ENCODE measurements at places on chromosomes 13 and 19. TPM values are rescaled to one million over a fixed set of nuclear protein-coding genes. Genes with fewer than 3 reads are reported as not detected.

The GIPC3 gene
- polyA plus RNA-seq: 1.6 TPM

The SMIM7 gene
- polyA plus RNA-seq: 50.4 TPM

The CEBPA gene
- 11.3 TPM for polyA plus RNA-seq

The PSMD8 gene
- 124 TPM for polyA plus RNA-seq

The CASP14 gene
- polyA plus RNA-seq: 0.12 TPM

The IZUMO4 gene
- polyA plus RNA-seq: 2.0 TPM

The LRRC63 gene
- polyA plus RNA-seq: 0.06 TPM

The CTXN1 gene
- polyA plus RNA-seq: 2.9 TPM

The SOX21 gene
- polyA plus RNA-seq: 2.5 TPM

DNA sequence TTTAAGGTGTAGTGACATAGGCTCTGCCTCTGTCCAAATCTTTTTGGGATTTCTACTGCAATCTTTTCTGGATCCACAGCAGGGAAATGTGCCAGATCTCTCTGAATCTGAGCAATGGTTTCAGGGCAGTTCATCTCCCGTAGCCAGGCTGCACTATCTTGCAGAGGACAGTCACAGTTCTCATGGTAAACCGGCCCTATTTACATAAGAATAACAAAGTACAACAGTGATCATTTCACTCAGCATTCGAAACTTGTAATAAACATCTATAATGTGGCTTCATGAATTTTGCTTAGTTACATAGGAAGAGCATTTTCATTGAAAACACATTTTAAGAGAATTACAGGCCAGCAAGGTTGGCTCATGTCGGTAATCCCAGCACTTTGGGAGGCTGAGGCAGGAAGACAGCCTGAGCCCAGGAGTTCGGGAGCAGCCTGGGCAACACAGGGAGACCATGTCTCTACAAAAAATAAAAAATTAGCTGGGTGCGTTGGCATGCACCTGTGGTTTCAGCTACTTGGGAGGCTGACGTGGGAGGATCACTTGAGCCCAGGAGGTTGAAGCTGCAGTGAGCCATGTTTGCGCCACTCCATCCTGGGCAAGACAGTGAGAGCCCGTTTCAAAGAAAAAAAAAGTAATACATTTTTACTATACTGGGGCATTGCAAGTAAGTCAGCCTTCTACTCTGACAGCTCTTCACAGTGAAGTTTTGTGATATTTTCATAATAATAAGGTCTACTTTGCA lies 5.0 kb downstream of the POGLUT2 start:
- DNase-seq: no peak

DNA sequence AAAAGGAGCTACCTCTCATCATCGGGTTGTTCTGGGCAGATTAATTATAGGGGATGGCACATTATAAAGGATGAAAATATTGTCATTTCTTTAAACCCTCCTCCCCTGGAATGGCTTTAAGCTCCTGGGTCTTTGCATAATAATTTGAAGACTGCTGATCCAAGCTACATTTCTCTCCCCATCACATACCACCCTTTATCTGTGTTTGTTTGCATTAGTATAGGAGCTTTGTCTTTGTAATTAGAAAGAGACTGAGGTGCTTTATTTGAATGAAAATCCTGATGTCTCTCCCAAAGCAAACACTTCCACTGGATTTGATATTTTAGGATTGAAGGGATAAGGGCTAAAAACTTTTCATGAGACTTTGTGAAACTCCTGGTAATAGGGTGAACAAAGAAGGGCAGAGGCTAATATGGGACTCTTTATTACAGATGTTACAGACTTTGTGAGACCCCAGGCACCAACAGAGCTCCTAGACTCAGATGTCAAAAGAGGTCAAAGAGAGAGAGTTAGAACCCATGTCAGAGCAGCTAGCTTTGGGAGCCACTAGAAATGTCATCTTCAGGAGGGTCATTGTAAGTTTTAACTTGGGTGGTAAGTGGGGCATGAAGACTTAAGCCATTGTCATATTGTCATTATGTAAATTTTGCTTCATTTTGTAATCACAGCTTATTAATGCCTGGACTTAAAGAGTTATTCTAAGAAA lies 75.3 kb upstream of the RXFP2 start:
- DNase-seq: no peak

DNA sequence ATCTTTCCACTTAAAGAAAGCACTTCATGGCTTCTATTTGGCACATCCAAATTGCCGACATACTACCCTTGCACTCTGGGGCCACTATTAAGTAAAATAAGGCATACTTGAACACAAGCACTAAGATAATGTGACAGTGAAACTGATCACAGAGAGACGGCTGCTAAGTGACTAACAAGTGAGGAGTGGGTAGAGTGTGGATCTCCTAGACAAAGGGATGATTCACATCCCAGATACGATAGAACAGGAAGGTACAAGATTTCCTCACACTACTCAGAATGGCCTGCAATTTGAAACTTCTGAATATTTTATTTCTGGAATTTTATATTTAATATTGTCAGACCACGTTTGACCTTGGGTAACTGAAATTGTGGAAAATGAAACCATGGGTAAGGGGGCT lies 1721.8 kb upstream of the SPRY2 start:
- DNase-seq: no peak

DNA sequence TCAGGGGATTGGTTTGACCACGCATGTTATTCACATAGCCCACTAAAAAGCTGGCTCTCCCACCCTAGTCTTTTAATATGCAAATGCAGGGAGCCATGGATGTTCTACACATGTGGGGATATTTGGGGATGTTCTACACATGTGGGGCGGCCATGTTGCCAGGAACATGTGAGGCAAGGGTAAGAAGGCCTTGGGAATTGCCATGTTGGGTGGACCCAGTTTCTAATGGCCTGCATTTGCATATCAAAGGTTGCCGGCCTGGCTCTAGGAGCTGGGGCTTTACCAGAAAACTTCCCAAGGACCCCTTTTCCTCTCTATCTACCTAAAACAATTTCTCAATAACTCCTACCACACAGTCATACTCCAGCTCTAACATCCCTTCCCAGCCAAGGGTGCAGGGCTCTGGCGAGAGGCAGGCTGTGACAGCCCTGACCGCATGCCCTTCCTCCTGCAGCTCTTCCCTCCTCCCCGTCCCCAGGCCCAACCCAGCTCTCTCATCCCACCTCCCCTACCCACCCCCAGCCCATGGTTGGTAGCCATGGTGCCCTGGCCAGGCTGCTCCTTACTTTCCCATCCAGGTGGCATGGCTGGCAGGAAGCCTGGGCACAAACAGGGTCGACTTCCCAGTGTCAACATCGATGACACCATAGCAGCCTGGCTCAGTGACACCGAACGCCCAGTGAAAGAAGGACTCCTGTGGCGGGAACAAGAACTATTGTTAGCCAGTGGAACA lies 11.0 kb downstream of the PEPD start:
- no peak for DNase-seq

- no peak for DNase-seq
Observed at GRCh38 chr13:46909042-46909441, 12.2 kb upstream of the HTR2A start.

- DNase-seq: no peak
Observed at GRCh38 chr13:92649140-92649813, 577.3 kb upstream of the GPC6 start.

DNA sequence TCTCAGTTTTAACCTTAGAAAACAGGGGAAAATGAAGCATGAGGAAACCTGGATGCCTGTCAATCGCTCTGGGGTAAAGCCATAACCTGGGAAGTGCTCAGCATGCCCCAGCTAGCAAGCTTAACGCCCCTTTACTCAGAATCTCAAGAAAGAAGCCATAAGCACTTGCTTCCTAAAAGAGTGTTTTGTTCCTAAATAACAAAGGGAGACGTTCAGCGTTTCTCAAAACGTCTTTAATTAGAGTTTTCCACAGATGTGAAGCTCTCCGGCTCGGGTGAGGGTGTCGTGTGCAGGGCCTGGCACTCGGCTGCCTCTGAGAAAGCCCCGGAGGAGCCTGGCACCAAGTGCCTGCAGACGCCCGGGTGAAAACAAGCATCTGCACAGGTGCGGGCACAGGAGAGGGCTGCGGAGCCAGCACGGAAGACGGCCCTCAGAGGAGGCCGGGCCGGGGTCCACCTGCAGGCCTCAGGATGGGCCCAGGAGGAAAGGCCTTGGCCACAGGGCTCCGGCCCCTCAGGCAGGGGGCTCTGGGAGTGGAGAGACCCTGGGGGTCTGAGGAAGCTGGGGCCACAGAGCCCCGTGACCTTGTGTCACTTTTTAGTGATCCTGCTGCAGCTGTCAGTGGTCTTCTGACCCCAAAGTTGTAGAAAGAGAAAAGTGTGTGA lies 6.2 kb downstream of the GAS6 start:
- no peak for DNase-seq

DNA sequence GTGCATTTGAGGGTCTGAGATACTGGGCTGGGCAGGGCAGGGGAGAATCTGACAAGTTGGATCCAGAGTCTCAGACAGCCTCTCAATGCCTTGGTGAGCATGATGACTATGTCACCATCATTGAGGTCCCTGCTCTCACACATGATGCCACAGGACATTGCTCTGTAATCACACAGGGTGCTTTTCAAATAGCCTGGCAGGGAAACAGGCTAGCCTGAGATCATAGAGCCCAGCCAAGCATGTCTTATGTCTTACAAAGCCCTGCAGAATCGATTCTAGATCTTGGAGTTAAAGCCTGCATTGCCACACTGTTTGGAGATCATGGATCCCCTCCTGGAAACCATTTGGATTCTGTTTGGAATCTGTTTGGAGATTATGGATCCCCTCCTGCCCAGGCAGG lies 5.3 kb downstream of the KCNN1 start:
- no peak for DNase-seq

- no peak for DNase-seq
Observed at GRCh38 chr19:18601875-18602274, 4.7 kb downstream of the CRLF1 start.

GRCh38 chr19:7757358-7757757 lies 5.7 kb upstream of the CLEC4M start:
- DNase-seq: no peak

GRCh38 chr19:16527971-16528521 lies 14.2 kb downstream of the CHERP start:
- DNase-seq: no peak

DNA sequence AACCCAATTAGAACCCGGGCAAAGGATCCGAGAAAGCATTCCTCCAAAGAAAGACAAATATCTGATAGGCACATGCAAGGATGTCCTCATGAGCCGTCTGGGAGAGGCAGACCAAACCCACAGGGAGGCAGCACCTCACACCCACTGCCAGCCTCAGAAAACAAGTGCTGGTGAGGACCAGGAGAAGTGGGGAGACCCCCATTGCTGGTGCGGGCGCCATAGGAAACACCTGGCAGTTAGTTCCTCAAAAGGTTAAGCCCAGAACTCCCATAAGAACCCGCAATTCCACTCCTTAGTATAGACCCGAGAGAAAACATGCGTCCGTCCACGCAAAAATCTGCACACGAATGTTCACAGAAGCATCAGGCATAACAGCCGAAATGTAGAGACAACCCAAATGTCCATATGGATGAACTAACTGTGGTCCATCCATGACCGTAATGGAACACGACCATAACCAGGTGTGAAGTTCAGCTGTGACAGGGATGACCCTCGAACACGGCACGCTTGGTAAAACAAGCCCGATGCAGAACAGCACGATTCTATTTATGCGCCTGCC lies 7.9 kb downstream of the ZNF787 start:
- no peak for DNase-seq

DNA sequence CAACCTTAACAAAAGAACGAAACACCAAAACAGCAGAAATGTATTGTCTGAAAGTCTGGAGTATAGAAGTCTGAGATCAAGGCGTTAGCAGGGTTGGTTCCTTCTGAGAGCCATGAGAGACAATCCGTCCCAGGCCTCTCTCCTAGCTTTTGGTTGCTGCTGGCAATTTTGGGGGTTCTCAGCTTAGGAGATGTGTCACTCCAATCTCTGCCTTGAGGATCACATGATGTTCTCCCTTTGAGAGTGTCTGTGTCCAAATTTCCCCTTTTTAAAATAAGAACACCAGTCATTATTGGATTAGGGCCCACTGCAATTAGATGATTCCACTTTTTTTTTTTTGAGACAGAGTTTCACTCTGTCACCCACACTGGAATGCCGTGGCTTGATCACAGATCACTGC lies 10.1 kb downstream of the KCNN1 start:
- DNase-seq: no peak

GRCh38 chr19:55913643-55914268 lies 18.4 kb downstream of the NLRP13 start:
- no peak for DNase-seq

DNA sequence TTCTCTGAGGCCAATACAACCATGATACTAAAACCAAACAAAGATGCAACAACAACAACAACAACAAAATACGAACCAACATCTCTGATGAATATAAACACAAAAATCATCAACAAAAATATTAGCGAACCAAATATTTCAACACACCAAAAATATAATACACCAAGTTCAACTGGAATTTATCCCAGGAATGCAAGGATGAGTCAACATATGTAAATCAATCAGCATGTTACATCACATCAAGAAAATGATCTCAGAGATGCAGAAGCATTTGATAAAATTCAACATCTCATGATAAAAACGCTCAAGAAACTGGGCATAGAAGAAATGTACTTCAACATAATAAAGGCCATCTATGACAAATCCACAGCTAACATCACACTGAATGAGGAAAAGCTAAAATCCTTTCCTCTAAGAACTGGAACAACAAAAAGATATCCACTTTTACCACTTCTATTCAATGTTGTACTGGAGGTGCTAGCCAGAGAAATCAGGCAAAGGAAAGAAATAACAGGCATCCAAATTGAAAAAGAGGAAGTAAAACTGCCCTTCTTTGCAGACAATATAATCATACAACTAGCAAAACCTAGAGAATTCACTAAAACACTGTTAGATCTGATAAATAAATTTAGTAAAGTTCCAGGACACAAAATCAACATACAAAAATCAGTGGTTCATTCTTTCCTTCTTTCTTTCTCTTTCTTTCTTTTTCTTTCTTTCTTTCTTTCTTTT lies 2448.7 kb upstream of the PCDH20 start:
- DNase-seq: no peak

DNA sequence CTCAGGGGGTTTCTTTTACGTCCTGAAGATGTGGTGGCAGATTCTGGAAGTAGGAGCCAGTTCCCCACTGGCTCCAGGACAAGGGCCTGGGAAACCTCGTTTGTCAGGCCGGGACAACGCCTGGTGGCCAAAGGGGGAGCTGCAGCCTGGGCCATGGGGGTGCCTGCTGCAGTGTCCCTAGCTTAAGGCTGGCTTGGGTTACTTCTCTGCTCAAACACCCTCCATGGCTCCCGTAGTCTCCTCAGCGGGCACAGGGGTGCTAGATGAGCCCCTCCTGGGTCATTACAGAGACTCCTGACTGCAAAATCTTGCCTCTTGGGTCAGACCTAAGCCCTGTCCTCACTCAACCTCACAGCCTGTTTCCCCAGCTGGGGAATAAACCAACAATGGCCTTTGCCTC lies 14.7 kb downstream of the CILP2 start:
- peak; percentile 55 for DNase-seq

DNA sequence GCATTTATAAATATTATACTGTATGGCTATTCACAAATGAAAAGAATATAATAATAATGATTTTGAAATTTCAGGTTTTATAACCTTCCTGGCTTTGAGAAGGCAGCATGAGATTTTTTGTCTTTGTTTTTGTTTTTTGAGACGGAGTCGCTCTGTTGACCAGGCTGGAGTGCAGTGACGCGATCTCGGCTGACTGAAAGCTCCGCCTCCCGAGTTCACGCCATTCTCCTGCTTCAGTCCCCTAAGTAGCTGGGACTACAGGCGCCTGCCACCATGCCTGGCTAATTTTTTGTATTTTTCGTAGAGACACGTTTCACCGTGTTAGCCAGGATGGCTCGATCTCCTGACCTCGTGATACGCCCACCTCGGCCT lies 64.1 kb downstream of the ZNF429 start:
- peak; percentile 74 for DNase-seq

GRCh38 chr19:46903458-46903857 lies 42.7 kb downstream of the ARHGAP35 start:
- DNase-seq: no peak

- DNase-seq: peak; percentile 22
Observed at GRCh38 chr19:2140138-2140569, 11.2 kb downstream of the AP3D1 start.

Measured in muscle of leg (tissue), 16 donors.